Stimulated activated CD8-positive, alpha-beta memory T cell treated with anti-CD3 and anti-CD28 coated beads, Interleukin-12 subunit alpha, Interleukin-12 subunit beta, amount 100 ng/mL, for 1 hour (primary cell): ENCODE measurements at places on chromosomes 3 and 15.

DNA sequence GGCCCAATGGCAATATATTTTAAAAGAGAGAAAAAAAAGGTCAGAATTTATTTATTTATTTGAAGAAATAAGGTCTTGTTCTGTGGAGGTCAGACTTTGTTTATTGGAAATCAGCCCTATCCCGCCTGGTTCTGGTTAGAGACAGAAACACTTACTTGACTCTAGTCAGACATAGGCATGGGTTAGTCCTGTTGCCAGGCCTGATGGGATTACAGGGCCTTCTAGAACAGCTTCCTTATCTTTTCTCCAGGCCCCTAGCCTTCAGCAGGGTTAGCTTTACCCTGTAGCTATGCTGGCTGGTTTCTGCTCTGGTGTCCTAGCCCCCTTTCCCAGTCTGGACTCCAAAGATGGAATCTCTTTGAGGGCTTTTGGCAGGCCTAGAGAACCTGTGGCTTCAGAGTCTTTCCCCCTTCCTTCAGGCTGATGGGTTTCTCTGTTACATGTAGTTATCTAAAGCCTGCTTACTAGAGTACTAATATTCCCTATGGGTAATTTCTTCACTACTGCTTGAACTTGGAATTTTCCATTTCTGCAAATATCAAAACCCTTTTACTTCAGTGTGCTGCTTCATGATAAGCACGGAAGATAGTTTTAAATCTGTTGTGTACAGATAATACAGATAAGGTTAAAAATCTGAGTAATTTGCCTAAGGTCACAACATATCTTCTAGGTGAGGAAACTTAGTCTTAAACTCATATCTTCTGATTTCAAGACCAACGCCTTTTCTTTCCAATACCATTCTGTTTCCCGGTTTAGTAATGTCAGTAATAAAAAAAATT, 10.6 kb downstream of the IREB2 start:
- no peak for DNase-seq

GRCh38 chr3:54283470-54283869, 161.1 kb downstream of the CACNA2D3 start:
- no peak for DNase-seq

DNA sequence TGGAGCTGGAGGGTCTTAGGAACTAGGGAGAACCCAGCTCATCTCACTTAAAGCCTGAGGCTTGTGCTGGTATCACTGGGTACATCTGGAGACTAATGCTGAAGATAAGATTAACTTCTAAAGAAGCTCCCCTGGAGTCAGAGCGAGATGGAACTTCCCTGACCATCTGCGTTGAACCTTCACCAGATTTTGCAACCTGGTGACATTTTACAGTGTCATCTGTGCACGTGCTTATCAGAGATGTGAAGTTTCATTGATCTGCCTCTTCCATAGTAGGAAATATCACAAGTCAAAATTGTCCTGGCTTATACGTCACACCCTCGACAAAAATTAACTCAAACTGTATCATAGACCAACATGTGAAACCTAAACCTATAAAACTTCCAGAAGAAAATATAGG, 395.5 kb downstream of the SHQ1 start:
- DNase-seq, result no peak

- DNase-seq, result no peak
Measured at GRCh38 chr3:38154625-38155255, 10.6 kb upstream of the OXSR1 start.

DNA sequence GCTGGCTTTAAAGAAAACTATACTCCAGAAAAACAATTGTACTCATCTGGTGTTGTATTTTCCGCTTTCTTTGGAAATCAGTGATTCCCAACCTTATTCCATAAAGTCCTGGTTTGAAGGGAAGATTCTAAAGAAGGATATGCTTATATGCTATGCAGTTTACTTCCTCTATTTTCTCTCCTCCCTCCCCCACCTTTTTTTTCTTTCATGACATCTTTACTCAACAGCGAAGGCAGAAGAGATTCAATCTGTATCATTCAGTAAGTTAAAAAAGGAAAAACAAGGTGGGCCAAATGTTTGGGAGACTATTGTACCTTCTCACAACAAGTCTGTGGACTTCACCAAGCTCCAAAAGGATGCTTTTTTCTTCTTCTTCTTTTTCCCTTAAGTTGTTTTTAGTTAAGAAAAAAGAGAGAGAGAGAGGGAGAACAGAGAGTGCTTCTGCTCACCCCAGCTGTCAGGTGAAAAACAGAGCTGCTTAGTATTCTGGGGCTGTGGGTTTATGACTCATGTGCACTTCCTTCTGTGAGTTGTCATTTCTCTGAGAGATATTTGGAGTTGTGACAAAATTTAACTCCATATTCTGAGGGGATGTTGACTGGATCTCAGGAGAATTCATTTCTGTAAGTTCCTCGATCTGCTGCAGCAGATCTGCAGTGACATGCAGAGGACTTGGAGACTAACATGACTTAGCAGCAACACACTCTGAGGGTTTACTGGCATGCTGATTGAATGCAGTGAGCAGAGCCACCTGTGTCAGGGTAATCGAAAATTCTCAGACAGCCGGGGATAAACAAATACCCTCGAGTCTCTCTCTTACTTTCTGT, 70.7 kb downstream of the SSR3 start:
- DNase-seq, result peak; percentile 16

DNA sequence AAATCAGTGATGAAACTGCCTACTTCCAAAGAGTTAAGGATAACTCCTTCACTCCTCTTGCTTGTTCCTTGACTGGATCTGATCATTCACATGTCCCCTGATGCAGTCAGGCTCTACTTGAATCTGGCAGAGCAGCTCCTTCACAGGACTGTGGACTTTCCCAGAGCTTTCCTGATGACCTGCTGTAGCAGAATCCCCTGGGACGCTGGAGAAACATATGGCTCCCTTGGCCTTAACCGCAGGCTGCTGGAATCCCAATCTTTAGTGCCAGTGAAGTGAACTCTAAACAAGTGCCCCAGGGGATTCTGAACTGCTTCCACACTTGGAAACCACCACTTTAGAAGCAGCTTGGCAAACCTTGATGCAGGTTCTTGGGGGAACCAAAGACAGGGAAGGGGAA, 217.8 kb downstream of the CHST2 start:
- DNase-seq, result no peak

DNA sequence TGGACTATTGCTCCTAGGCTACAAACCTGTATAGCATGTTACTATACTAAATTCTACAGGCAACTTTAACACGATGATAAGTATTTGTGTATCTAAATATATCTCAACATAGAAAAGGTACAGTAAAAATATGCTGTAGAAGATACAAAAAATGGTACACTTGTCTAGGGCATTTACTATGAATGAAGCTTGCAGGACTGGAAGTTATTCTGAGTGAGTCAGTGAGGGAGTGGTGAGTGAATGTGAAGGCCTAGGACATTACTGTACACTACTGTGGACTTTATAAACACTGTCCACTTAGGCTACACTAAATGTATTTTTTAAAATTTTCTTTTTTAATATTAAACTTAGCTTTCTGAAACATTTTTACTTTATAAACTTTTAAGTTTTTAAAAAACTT, 140.5 kb upstream of the SGO1 start:
- no peak for DNase-seq

- no peak for DNase-seq
Measured at GRCh38 chr3:144583871-144584270, 612.2 kb downstream of the DIPK2A start.

- DNase-seq, result peak; percentile 11
Measured at GRCh38 chr15:60326824-60327654, 70.7 kb downstream of the ANXA2 start.

DNA sequence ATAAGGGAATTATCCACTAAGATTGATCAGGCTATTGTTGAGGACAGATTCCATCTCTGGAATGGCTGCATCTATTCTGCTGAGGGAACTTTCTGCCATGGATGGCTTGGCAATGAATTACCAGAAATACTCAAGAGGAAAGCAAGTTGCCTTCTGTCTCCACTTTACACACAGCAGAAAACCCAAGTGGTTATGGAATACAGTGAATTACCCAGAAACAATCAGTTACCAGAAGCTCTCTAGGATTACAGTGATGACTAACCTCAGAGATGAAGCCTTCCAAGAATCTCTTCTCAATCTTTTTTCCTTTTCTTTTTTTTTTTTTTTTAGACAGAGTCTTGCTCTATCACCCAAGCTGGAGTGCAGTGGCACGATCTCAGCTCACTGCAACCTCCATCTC, 183.3 kb downstream of the WDR76 start:
- DNase-seq, result no peak

DNA sequence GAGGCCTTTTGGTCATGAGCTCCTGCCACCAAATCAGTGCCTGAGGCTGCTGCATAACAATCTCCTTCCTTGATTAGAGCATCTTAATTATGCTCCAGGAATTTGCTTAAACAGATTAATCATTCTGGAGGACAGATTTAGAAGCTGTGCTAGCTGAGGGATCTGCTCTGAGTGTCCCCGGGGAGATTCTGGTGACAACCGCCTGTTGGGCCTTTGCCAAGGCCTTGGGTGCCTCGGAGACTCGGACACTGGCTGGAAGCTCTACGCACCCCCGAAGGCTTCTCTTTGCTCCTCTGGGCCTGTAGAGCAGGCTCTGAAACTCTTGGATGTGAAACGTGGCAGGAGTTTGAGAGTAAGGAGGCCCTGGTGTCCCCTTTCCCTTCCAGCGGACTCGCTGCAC, 264.1 kb downstream of the CD47 start:
- no peak for DNase-seq

- no peak for DNase-seq
Measured at GRCh38 chr3:78986416-78987101, 781.2 kb downstream of the ROBO1 start.

DNA sequence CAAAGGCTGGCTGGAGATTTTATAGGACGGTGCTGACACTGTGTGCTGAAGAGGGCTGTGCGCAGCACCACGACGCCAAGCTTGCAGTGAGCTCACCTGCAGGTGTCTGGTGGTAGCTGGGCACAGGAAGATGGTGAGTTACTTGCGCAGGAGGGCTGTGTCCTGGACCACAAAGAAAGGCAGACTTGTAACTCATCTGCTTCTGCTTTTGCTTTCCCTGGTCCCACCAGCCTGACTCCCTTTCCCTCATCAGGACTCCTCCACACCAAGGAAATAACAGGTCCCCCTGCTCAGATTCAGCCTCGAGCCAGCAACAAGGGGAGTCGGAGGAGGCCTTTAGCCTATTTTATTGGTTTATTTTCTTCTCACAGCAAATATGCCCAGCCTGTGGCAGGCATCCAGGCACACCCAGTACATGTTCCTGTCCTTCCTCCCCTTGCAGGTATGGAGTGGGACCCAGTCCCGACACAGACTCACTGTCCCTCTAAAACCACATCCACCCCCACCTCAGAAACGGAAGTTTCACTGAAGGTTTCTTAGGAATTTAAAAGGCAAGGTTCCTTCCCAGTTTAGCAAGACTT, 35.6 kb upstream of the FLNB start:
- DNase-seq, result no peak

DNA sequence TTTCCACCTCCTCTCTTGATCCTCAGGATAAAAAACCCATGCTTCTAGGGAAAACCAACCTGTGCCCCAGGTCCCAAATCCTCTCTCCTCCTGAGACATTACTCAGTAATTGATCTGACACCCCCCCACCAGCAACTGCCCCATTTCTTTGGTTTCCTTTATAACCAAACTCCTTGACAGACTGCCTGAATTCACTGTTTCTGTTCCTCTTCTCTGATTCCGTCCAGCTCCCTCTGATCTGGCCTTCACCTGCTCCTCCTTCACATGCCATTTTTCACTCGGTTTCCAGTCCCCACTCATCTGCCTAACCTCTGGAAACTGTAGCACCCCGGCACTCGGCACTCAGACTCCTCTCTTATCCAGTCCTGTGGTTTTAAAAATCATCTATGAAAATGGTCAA, 2.1 kb downstream of the CCDC51 start:
- no peak for DNase-seq
